ENCODE measurements at places on chromosomes 11 and 22.

DNA sequence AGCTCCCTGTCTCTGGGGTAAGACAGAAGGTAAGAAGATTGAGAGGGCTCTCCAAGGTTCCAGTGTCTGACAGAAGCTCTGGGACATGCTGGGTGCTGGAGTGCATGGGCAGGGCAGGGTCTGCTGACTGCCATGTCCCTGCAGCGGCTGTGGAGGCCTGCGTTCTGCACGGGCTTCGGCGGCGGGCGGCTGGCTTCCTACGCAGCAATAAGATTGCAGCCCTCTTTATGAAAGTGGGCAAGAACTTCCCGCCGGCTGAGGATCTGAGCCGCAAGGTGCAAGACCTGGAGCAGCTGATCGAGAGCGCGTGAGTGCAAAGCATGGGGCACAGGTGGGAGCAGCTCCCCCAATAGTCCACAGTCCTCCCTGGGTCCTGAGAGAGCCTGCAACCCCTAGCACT lies 41.5 kb downstream of the SGSM1 start:
- no peak for DNase-seq

- DNase-seq: no peak
These were observed 259.0 kb downstream of the MN1 start for GRCh38 chr22:27542602-27543001.

DNA sequence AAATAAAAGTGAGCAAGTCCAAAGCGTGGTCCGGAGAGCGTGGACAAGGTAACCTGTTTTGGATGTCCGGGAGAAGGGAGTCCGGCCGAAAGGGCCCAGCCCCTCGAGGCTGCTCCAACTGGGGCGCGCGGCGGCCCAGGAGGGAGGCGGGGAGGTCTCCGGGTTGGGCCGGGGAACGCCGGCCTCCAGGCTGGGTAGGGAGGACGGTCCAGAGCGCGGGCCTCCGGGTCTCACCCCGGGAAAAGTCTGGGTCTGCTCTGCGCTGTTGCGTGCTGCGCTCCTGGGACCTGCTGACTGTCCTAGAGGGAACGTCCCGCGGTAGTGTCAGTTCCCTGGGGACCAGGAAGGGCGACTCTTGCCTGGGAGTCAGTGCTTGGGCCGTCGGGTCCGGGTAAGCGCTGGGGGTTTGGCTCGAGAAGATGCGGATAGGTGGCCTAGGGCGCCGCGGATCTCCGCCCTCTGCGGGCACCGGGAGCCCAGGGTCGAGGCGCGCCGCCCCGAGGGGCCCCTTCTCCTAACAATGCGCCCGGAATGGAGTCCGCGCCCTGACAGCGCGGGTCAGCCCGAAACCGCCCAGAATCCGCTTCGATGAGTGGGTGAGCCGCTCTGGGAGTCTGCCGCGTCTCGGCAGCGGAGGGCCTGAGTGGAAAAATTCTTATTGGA lies 988 bp upstream of the FLI1 start:
- DNase-seq: peak; percentile 63

DNA sequence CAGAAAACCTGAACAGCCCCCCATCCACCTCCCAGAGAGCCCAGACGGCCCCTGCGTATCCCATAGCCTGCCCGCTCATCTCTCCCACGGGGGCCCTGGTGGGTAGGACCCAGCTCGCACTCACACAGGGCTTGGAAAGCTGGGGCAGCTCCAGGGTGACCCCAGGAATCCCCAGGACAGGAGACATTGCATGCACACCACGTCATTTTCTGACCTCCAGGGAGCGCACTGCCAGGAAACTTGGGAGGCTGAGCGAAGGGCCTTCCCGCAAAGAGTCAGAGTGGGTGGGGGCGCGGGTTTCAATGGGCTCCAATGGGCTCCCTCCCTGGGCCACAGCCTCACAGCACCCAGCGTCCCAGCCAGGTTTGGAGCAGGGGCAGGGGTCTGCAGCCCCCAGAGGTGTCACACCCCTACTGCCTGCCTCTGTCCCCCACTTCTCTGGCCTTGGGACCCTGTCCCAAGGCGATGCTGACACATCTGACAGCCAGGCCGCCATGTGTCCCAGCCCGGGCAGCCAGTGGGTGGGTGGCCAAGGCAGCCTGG lies 8.2 kb upstream of the SYT8 start:
- DNase-seq: peak; percentile 74

- DNase-seq: no peak
These were observed 97.7 kb downstream of the LARGE2 start for GRCh38 chr11:46020084-46020599.

GRCh38 chr11:47107744-47108143 lies 68.9 kb downstream of the ARFGAP2 start:
- DNase-seq: no peak

DNA sequence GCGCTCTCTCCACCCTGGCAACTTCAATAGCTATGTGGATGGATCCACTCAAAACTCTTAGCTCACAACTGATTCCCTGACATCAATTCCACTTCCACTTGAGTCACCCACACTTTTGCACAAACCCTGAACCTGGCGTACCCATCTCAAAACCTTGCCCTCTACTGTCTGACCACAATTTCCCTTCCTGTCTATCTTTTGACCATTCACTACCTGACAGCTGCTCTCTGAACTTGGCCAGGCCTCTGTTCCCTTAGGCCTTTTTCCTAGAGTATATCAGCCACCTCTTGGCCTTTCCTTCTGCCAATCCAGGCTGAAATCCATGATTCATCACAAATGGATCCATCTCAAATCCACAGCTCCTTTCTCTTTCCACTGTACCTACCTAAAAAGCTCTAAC lies 106.0 kb downstream of the RPL27A start:
- DNase-seq: no peak

DNA sequence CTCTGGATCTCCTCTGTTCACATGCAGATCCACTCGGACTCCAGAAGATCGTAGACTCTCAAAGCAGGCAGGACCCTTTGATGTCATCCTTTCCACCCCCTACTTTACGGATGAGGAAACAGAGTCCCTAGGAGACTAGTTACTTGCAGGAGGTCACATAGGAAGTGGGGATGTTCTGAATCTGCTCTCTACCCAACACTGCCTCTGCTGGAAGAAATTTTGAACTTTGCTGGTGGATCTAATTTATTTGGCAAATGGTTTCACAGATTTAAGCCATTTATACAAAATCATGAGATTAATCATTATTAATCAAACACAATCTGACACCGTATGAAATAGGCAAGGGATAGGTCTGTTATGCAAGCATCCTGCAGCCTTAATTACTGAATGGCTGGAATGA lies 55.0 kb upstream of the USP47 start:
- DNase-seq: peak; percentile 49

DNA sequence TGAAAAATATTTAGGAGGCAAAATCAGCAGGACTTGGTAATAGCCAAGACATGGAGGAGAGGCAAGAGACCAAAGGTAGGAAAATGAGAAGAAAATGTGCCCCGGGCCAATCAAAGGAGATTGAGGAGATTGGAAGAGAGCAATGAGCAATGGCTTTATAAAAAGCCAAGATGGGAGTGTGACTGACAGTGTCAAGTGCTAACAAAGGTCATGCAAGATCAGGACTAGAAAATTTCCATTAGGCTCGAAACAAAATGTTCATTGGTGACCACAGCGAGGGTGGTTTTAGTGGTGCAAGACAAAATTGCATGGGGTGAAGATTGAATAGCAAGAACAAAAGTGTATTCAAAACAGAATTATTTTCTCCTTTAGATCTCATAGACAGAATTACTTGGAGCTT lies 45.2 kb upstream of the TBCEL start:
- no peak for DNase-seq

DNA sequence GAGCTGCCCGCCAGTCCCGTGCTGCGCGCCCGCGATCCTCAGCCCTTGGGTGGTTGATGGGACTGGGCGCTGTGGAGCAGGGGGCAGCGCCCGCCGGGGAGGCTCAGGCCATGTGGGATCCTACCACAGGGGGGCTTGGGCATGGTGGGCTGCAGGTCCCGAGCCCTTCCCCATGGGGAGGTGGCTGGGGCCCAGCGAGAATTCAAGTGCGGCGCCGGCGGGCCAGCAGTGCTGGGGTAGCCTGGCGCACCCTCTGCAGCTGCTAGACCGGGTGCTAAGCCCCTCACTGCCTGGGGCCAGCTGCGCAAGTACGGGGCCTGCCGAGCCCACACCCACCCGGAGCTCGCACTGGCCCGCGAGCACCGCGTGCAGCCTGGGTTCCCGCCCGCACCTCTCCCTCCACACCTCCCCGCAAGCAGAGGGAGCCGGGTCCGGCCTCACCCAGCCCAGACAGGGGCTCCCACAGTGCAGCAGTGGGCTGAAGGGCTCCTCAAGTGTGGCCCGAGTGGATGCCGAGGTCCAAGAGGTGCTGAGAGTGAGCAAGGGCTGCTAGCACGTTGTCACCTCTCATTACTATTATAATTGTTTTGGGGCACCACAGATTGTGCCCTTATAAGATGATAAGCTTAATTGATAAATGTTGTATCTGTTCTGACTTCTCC lies 333.2 kb downstream of the CASP12 start:
- DNase-seq: no peak

- no peak for DNase-seq
These were observed 7.8 kb upstream of the RBM4B start for GRCh38 chr11:66685276-66686099.

GRCh38 chr11:50178737-50179136 lies 146.1 kb downstream of the OR4C45 start:
- no peak for DNase-seq

- DNase-seq: no peak
These were observed 13.1 kb upstream of the GRK3 start for GRCh38 chr22:25551396-25551795.

DNA sequence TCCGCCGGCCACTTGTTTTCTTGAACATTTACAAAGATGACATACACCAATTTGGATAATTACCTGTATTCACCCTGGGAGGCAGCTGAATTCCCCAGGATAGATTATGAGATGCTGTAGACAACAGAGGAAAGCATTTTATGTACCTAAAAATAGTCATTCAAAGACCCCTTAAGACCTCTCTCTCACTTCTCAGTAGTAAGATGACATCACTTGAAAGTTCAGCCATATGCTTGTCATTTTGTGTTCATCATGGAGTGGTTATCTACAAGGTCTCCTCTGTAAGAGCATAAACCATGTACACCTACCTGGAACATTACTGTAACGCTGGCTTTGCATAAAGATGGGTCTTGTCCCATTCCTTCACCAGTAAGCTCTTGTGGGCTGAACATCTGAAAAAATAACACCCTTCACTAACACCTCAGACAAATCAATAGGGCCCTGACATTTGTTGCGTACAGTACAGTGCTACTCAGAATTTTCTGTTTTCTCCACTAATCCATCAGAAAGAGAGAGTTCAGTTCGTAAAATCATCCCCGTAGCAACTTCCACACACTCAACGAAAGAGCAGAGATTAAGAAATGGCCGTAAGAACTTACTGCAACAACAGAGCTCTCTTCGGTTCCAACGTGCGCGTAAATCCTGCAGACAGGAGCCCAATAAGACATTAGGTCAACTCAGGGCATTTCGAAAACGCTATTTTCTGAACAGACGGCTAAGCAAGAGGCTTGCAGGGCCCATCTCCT lies 15.6 kb upstream of the WDR74 start:
- peak; percentile 24 for DNase-seq

- DNase-seq: no peak
These were observed 153.6 kb upstream of the SORL1-AS1 start for GRCh38 chr11:121606354-121606753.

- DNase-seq: peak; percentile 91
These were observed 81.2 kb downstream of the GRAMD1B start for GRCh38 chr11:123511037-123511870.

DNA sequence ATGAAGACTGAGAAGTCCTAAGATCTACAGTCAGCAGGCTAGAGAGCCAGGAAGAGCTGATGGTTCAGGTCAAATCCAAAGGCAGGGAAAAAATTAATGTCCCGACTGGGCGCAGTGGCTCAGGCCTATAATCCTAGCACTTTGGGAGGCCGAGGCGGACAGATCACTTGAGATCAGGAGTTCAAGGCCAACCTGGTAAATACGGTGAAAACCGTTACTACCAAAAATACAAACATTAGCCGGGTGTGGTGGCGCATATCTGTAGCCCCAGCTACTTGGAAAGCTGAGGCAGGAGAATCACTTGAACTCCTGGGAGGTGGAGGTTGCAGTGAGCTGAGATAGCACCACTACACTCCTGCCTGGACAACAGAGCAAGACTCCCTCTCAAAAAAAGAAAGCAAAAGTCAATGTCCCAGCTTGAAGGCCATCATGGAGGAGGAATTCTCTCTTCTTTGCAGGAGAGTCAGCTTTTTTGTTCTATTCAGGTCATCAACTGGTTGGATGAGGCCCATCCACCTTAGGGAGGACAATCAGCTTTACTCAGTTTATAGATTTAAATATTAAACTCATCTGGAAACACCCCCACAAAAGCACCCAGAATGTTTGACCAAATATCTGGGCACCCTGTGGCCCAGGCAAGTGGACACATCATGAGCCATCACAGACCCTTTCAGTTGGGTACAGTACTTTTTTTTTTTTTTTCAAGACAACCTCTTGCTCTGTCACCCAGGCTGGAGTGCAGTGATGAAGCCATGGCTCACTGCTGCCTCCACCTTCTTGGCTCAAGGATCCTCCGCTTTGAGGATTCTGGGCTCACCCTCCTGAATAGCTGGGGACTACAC lies 4.3 kb upstream of the ZC3H7B start:
- DNase-seq: no peak

DNA sequence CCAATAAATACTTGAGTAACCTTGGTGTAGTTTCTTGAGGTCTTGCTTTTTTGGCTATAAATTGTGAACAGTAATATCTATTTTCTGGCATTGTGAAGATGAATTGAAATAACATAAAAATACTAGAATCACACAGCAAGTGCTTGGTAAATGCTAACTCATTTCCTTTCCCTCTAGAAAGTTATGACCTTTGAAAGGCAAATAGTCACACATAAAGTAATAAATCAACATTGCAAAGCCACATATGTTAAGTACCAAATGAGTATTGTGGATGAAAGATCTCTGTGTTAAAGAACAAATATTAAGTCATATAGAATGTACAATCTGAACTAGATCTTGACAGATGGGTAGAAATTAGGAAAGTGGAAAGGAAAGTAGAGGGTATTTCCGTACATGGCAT lies 559.6 kb upstream of the CCDC90B start:
- DNase-seq: no peak

DNA sequence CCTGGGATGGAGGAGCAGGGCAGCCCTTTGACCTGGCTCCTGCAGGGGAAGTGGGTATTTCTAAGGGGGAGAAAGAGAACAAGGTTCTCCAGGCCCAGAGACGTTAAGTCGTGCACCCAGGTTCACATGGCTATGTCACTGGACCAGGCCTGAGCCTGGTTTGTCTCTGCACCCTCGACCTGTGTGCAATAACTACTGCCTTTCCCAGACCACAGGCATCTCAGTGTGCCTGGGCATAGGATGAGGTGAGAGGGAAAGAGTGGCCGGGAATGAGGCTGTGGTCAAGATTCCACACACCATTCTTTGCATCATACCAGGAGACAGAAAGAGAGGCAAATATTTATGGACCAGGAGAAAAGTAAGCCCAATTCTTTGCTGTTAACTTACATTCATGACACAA lies 66.8 kb downstream of the PRR5L start:
- DNase-seq: peak; percentile 72

GRCh38 chr11:9396752-9397151 lies 12.3 kb downstream of the IPO7 start:
- no peak for DNase-seq

DNA sequence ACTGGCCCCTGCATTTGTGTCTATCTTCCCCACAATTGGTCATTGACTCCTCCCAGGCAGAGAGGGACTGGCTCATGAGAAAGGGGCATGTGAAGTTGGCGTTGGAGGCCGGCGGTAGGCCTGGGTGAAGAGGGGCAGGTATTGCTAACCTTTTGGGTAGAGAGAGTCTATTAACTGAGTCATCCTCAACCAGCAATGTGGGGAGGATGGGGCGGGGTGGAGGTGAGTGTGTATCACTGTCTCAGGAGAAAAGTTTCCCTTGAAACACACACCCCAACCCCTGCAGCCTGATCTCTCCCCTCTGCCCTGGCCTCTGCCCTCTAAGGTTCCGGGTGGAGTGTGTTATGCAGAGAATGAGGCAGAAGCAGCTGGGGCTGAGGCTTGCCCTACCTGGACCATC lies 60.1 kb upstream of the PHF21B start:
- no peak for DNase-seq

Measured in fibroblast of pulmonary artery (primary cell).